ENCODE measurements at places on chromosomes 13 and 19.
A peak's percentile ranks its signal among the peaks of the same experiment; 100 is the strongest.

DNA sequence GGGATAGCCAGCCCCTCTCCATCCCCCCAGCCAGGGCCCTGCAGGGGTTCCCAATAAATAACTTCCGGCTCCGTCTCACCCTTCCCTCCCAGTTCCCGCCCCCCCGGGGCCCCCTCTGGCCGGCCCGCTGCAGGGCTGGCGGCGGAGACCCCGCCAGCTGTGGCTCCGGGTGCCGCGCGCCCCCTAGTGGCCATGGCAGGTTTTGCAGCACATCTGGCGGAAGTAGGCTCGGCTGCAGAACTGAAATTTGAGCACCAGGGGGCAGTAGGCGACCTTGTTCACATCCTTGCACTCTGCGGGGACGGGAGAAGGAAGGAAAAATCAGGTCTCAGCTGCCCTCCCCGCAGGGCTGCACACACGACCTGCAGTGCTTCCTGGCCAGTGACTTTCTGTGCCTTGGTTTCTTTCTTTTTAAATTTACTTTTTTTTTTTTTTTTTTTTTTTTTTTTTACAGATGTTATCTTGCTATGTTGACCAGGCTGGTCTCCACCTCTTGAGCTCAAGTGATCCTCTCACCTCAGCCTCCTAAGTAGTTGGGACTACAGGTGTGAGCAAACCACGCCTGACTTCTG, 3.6 kb upstream of the MYO1F start:
- H3K36me3 ChIP-seq, result no peaks in the 10 kb centered on the region
- no peak overlapping the region for H3K27ac ChIP-seq
- no peaks in the 10 kb centered on the region for H3K4me1 ChIP-seq
- no peaks in the 10 kb centered on the region for H3K27me3 ChIP-seq
- DNase-seq, result peak; percentile 91

DNA sequence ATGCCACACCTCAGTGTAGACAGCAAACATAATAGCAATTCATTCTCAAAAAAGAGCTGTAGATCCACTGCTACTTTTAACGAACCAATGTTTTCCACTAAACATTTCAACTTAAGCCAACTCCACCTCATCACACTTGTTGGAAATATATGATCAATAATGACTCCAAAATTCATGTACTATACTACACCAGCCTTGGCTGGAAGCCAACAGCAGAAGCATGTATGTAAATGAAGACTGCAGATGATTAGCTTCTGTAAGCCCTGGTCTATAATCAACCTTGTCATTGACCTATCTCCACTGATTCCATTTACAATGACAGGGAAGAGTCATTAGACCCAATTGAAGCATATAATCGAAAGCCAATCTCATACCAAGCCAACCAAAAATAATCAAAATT, 71.7 kb downstream of the STK24 start:
- H3K36me3 ChIP-seq, result no peaks in the 10 kb centered on the region
- DNase-seq, result no peak
- H3K4me1 ChIP-seq, result peaks cover 52% of the 10 kb centered on the region
- no peak overlapping the region for H3K27ac ChIP-seq
- H3K27me3 ChIP-seq, result no peaks in the 10 kb centered on the region

GRCh38 chr13:36917311-36917710, 2.7 kb downstream of the SMAD9 start:
- peaks cover 4% of the 10 kb centered on the region for H3K4me1 ChIP-seq
- H3K36me3 ChIP-seq, result no peaks in the 10 kb centered on the region
- H3K4me3 ChIP-seq, result no peak overlapping the region
- DNase-seq, result no peak
- no peak overlapping the region for H3K27ac ChIP-seq

DNA sequence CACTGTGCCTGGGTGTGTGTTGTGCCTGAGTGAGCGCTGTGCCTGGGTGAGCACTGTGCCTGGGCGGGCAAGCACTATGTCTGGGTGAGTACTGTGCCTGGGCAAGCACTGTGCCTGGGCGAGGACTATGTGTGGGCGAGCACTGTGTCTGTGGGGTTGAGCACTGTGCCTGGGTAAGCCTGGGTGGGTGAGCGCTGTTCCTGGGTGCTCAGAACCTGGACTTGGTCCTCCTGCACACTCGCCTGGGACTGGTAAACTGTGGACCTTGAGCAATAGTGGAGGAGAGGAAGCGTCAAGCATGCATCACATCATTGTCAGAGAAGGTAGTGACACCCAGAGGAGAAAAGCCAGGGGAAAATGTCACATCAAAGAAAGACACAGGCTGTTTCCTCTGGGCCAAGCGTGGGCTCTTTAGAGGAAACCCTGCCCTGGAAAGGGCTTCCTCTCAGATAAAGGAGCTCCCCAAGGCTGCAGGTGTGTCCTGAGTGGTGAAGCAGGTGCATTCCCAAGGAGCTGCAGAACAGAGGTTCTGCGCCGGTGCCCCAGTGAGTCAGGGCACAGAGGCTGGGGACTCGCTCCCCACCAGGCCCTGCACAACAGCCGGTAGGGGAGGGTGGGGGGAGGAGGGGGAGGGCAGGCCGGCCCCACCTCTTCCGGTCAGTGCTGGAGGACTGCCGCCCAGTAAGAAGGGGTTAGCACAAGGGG, 141.2 kb downstream of the TEX29 start:
- H3K4me3 ChIP-seq, result no peak overlapping the region
- no peaks in the 10 kb centered on the region for H3K36me3 ChIP-seq
- H3K27me3 ChIP-seq, result no peaks in the 10 kb centered on the region
- peak; percentile 24 for DNase-seq
- H3K27ac ChIP-seq, result no peak overlapping the region

DNA sequence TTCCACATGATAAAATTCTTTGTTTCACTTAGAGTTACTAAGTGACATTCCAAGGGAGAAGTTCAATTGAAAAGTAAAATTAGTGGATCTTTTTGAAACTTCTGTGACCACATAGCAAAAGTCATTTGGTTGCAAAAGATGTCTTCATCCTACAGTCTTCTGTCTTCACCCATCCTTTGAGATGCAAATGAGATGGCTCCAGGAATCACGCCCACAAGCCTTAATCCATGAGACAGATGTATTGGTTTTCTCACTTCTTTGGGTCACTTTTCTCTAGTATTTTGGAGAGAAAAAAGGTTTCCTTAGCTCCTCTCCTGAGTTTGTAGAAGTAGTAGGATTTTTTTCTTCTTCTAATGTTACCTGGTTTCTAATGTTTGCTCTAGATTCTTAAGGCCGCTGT, 259.5 kb upstream of the SLC10A2 start:
- no peaks in the 10 kb centered on the region for H3K36me3 ChIP-seq
- no peak overlapping the region for H3K4me3 ChIP-seq
- DNase-seq, result no peak
- no peaks in the 10 kb centered on the region for H3K27me3 ChIP-seq
- H3K27ac ChIP-seq, result no peak overlapping the region
- no peaks in the 10 kb centered on the region for H3K4me1 ChIP-seq

All from liver (tissue), 10 donors.